Left ventricle myocardium superior (tissue), 1 donor: ENCODE measurements at places on chromosomes 16 and 17. TPM values are rescaled to one million over a fixed set of nuclear protein-coding genes. Genes with fewer than 3 reads are reported as not detected.

Gene SOX15
- 1.2 TPM for total RNA-seq

Gene SLC52A1
- not detected for total RNA-seq

Gene RCVRN
- 0.12 TPM for total RNA-seq

Gene FN3K
- total RNA-seq, result 92.6 TPM

Gene SOX9
- total RNA-seq, result 7.3 TPM

Gene GOT2
- total RNA-seq, result 555 TPM

Gene SDR42E1
- 0.92 TPM for total RNA-seq

Gene ALOX12B
- not detected for total RNA-seq

Gene KRT33B
- not detected for total RNA-seq

Gene TLCD3B
- not detected for total RNA-seq

Gene CCL3
- not detected for total RNA-seq

Gene FOXF1
- 0.25 TPM for total RNA-seq

Gene FOXN1
- not detected for total RNA-seq

Gene LMF1
- 6.0 TPM for total RNA-seq

Gene DNAAF1
- not detected for total RNA-seq
